ENCODE measurements at places on chromosomes 7 and 10.
A peak's percentile ranks its signal among the peaks of the same experiment; 100 is the strongest.

- DNase-seq, result no peak
These were observed 44.8 kb upstream of the GRID1 start for GRCh38 chr10:86411281-86411841.

DNA sequence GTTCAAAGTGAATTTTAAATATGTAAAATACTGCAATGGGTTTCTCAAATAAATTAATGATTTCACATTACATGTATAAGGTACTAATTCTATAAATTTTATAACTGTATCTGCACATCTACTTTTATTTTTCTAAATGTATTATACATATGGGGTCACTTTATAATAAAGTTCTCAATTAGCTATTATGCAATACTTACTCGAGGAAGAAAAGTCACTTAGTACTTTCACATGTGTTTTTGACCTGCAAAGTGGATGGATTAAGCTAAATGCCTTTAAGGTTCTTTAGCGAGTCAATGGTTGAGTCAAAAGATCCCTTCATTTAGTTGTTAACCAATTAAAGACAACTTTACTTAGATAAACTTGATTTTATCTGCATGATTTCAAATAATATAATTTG is 437.8 kb downstream of the ANKRD7 start:
- DNase-seq, result no peak

- no peak for DNase-seq
These were observed 3.4 kb upstream of the RHBDD2 start for GRCh38 chr7:75875113-75876080.

DNA sequence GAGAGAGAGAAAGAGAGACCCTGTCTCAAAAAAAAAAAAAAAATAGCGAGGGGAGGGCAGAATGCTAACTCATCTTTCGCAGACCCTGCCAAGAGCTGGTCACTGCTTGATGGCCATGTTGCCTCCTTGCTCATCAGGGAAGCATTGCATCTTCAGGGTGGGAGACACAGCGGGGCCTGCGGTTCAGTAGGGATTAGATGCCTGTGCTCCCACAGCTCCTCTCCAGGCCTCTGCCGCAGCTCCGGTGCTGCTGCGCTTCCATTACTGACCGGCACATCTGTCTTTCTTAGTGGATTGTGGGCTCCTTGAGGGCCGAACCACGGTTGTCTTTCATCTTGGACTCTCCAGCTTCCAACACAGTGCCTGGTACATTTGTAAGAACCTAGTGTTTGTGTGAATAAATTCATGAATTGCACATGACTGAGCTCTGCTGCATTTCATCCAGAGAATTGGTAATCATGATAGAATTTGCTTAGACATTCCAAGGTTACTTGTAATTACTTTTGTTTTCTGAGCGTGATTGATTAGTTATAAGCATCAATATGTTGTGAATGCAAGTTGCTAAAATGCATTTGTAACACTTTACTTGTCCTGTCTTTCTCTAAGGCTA is 16.8 kb downstream of the HK1 start:
- DNase-seq, result no peak

DNA sequence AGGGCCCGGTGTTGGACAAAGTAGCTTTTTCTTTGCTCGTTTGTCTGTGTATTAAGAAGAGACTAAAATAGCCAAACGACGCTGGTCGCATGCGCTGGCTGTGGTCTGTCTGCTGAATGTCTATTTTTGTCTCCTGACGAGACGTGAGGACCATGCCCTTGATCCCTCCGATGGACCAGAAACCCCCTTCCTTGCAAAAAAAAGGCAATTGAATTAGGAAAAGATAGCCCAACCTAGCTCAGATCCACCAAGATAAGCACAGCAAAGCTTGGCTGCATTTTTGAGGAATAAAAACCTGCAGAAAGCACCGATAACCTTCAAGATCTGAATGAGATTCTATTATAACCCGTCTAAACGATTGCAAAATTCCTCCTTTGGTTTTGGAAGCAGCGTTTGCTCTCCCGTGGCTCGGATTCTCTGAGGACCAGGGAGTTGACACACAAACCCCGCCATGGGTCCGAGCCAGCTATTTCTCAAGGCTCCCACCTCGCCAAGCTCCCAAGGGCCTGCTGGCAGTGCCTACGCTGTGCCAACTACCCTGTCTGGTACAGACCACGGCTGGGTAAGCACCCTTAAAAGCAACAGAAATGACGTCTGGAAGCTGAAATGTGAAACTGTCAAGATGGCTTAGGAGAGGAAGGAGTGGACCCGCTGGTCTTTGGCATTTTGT is 17.7 kb upstream of the TTYH3 start:
- DNase-seq, result no peak

GRCh38 chr7:127792528-127793342 is 140.7 kb downstream of the SND1 start:
- peak; percentile 65 for DNase-seq

- DNase-seq, result no peak
These were observed 4.7 kb downstream of the NEUROD6 start for GRCh38 chr7:31335884-31336201.

DNA sequence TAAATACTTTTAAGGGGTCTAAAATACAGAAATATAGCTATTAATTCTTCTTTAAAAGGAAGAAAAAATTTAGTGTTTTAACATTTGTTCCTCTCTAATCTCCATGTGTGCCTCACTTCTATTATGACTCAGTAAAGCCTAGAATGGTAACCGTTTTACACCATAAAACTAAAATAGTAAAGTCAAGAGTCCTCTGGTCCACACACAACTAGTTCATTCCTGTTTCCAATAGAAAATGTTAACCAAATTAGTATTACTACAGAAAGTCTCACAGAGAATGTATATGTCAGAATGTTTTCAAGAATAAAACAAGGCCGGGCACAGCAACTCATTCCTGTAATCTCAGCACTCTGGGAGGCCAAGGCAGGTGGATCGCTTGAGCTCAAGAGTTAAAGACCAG is 55.8 kb downstream of the CNOT4 start:
- no peak for DNase-seq

DNA sequence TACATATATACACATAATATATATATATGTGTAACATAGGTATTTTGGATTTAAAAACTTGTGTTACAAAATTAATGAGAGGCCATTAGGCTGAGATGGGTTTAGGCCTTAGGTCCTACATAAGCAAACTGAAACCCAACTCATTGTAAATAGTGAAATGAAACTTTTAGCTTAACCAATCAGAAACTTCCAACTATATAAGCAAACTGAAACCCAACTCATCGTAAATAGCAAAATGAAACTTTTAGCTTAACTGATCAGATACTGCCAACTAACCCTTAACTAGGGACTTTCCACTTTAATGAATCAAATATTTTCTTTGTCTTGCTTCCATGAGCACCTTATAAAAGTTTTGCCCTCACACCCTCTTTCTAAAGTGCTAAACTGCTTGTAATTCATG is 17.3 kb upstream of the SAMD9L start:
- no peak for DNase-seq

DNA sequence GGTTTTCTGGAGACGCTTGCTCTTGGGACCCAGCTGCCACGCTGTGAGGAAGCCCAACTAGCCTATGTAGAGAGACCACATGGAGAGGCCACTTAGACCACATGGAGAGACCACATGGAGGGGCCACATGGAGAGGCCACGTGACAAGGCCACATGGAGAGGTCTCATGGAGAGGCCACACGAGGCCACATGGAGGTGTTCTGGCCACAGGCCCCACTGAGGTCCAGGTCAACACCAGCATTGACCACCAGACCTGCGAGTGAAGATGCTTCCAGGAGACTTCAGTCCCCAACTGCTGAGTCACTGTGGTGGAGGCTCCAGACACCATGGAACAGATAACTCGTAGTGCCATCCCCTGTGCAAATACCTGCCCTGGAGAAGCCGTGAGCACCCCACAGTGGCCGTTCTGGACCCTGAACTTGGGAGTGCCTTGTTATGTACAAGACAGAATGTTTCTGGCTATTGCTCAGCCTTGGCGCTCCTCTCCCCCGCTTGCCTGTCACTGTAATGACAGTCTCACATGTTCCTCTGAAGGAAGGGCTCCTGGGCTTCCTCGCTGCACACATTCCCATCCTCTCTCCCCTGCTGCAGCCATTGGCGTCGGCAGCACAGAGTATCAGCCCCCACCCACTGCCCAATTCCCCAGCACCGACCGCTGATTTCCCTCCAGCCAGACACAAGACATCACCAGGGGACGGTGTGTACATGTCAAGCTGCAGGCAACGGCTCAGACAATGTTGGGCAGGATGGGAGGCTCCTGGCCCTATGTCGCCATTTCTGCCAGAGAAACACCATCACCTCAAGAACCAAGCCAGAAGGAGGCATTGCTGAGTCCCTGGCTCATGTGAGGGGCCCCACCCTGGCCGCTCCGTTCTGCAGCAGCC is 49.0 kb upstream of the TNRC18 start:
- no peak for DNase-seq

GRCh38 chr7:11120068-11120664 is 146.5 kb downstream of the PHF14 start:
- no peak for DNase-seq

- DNase-seq, result no peak
These were observed 170.0 kb upstream of the PHF14 start for GRCh38 chr7:10803720-10804119.

GRCh38 chr10:56068040-56068439 is 293.0 kb downstream of the ZWINT start:
- DNase-seq, result no peak

DNA sequence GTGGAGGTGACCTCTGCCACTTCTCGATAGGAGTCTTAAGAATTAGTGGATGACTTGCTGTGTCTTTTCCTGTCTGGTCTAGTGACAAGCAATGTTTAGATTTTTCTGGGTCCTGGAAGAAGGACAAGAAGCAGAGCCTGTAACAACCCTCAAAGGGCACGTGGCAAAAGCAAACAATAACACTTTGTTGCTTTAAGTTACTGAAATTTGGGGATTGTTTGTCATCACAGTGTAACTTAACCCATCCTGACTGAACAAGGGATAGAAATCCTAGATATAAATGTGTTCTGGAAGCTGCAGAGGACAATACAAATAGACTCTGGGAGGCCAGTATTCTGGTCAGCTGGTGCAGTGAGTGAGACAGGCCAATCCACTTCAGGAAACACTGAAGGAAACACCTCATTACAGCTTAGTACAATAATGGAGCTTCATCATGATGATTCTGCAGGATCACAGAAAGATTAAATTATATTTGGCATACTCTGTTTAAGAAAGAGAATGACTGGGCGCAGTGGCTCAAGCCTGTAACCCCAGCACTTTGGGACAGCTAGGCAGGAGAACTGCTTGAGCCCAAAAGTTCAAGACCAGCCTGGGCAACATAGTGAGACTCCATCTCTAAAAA is 23.3 kb downstream of the ENKUR start:
- DNase-seq, result no peak

DNA sequence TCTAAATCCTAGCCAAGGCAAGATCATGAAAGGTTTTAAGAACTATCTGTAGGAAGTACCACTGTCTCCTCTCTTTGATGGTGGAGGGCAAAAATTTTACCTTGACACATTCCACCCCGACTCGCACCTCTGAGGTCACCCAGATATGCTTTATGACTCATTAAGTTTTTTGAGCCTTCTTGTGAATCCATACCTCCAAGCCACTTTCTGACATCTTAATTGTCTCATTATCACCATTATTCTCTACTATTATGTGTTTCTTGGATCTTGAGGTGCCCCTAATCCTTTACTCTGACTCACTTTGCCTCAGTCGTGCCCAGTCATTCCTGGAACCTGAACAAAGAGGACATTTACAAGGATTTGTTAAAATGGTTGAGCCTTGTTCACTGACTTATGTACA is 146.6 kb downstream of the RAPGEF5 start:
- DNase-seq, result no peak

DNA sequence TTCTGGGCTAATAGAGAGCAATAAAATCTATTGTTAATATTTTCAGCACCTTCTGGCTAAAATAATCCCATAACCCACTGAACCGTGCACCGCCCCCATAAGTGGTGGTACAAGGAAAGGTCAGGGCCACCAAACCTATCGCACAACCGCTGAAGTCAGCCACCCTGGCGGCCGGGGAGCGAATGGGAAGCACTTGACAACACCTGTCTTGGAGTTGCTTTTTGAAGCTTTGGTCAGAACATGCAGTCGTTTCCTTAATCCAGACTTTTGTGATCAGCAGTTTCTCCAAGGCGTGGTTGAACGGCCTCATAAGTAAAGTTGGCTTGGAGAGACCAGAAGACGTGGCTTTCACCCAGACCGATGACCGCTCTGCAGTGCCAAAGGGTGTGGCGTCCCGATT is 97.4 kb downstream of the DNAJB6 start:
- DNase-seq, result no peak

GRCh38 chr10:93816123-93816747 is 58.5 kb downstream of the LGI1 start:
- no peak for DNase-seq

DNA sequence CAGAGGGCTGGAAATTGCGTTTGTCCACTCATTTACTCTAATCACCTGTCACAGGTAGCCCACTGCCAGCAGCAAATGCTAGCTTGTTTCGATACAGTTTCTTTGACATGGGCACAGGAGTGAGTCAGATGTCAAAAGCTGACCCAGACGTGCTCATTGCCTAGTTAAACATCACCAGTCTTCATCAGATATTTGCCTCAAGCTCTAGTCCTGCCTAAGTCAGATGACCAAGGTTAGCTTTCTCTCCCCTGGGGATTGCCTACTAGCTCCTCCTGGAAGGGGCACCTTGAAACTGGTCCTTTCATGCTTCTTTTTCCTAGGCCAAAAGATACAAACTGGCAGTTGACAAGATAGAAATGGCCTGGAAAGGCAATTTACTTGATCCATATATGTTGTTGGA is 35.2 kb downstream of the GPAM start:
- no peak for DNase-seq

- no peak for DNase-seq
These were observed 6.9 kb upstream of the ZNF33A start for GRCh38 chr10:38003588-38003987.

DNA sequence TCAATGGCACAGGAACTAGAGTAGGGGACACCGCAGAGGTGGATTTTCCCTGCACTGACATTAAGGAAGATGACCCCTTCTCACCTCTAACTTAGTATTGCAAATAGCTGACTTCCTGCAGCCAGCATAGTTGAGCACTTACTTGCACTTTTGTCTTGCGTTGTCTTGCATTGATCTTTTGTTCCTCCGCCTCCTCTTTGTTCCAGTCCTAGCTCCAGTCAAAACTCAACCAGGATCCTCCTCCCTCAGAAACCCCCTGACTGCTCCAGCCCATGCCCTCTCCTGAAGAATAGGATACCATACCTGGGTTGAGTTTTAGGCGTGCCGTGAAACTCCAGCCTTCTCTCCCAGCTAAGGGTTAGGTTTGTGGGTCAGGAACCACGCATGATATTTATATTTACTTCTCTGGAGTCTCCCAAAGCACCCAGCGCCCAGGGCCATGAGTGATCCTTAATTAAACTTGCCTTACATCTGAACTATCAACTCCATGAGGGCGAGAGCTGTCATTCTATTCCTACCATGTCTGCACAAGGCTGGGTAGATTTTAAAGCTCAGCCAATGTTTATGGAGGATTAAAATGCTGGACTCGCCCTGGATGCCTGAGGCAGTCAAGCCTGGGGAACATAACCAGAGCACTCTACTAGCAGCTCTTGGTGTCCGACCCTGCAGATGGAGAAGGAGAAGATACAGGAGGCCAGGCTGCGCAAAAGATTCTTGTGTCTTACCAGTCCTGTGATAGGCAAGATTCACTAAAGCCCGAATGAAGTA is 14.1 kb downstream of the ZNF467 start:
- DNase-seq, result no peak

- no peak for DNase-seq
These were observed 528.5 kb upstream of the MGMT start for GRCh38 chr10:128938558-128938957.

- no peak for DNase-seq
These were observed 107.7 kb upstream of the KCND2 start for GRCh38 chr7:120165227-120165626.

Data from hematopoietic multipotent progenitor cell treated with erythropoietin and hydrocortisone succinate and interleukin-3 and kit ligand, for 15 days (in vitro differentiated cells).